Activated gamma-delta T cell (primary cell): ENCODE measurements at places on chromosomes 5 and 9.

DNA sequence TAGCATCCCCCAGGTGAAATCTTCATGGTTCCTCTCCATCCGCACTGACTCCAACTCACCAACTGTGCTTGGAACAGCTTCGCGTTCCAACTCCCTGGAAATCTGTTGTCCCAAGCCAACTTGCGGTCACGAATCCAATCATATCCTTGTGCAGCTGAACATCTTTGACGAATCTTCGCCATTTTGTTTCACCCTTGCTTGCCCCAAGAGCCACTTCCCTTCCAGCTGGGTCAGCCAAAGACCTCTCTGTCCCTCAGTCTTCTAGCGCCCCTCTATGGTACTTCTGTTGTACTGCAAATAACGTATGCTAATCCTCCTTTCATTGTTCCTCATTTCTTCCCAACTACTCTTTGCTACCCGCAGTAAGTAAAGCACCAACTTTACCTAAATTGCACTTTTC, 61.0 kb upstream of the TARS1 start:
- DNase-seq, result no peak

DNA sequence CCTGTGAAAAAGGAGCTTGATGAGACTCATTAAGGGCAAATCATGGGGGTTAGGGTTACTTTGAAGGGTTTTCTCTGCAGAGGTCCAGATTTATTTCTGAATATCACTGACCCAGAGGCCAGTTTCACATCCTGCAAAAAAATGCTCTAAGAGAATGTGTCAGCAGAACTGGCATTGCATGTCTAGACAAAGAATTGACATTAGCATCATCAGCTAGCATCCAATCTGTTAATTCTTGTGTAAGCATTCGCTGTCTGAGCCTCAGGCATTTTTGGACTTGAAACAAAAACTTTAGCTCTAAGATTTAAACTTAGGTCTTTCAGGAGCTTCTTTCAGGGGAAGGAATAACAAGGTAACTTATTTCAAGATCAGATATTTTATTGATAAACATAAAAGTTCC, 187.9 kb upstream of the ELL2 start:
- DNase-seq, result no peak

DNA sequence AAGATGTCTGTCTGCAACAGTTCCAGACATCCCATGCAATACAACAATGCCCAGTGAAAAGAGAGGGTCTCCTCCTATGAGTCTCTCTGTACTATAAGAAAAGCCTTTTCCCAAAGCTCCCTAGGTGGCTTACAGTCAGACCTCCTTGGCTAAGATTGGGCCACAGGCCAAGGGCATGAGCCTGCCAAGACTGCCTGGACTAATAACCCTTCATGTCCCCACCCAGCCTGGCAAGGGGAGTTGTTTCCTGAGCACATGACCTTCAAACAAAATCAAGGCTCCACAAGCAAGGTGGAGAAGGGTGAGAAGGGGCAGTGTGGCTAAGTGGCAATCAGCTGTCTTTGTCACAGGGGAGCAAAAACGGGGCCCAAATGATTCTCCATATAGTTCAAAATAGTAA, 75.6 kb upstream of the ZSWIM6 start:
- DNase-seq, result no peak

GRCh38 chr5:151101151-151101550, 20.3 kb upstream of the TNIP1 start:
- no peak for DNase-seq

- DNase-seq, result no peak
Measured at GRCh38 chr9:111161015-111161415, 122.7 kb upstream of the LPAR1 start.

- no peak for DNase-seq
Measured at GRCh38 chr5:57191986-57192385, 18.1 kb downstream of the GPBP1 start.

GRCh38 chr5:15752663-15753285, 252.8 kb downstream of the FBXL7 start:
- DNase-seq, result no peak

GRCh38 chr5:40578501-40579451, 100.9 kb upstream of the PTGER4 start:
- no peak for DNase-seq

DNA sequence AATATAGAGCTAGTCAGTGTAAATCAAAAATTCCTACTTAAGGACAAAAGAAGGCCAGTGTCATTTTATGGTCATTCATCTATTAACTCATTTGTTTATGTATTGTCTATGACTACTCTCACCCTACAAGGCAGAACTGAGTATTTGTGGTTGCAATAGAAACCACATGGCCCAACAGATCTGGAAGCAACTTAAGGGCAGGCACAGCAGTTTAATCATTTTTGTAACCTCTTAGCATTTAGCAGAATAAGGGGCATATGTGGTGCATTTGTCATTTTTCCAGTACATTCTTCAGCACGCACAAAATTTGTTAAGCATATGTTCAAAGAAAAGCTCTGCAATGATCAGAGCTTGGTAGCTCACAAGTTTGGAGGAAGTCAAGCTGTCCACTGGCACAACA, 1.1 kb downstream of the FKBP15 start:
- no peak for DNase-seq
